Calu3 (cell line): ENCODE measurements at places on chromosomes 12 and 14. TPM values are rescaled to one million over a fixed set of nuclear protein-coding genes. Genes with fewer than 3 reads are reported as not detected.

Gene SBNO1
- total RNA-seq: 60.8 and 62.7 TPM in 2 replicates

Gene CLEC1A
- total RNA-seq: not detected in 2 replicates

Gene LRRC23
- 6.0 and 8.3 TPM in 2 replicates for total RNA-seq

Gene NPAS3
- not detected in 2 replicates for total RNA-seq

Gene NXPH4
- 2.0 and 4.1 TPM in 2 replicates for total RNA-seq

Gene KLRB1
- not detected in 2 replicates for total RNA-seq

Gene AMN
- total RNA-seq: 13.7 and 17.0 TPM in 2 replicates
